ENCODE measurements at places on chromosomes 7 and 10. TPM values are rescaled to one million over a fixed set of nuclear protein-coding genes. Genes with fewer than 3 reads are reported as not detected.

- no peak for DNase-seq
- peaks cover 14% of the 10 kb centered on the region for H3K27me3 ChIP-seq
- peaks cover 23% of the 10 kb centered on the region for H3K4me1 ChIP-seq
- H3K36me3 ChIP-seq = peaks cover 13% of the 10 kb centered on the region
Measured at GRCh38 chr10:15860692-15861201, 440 bp upstream of the MINDY3 start.

DNA sequence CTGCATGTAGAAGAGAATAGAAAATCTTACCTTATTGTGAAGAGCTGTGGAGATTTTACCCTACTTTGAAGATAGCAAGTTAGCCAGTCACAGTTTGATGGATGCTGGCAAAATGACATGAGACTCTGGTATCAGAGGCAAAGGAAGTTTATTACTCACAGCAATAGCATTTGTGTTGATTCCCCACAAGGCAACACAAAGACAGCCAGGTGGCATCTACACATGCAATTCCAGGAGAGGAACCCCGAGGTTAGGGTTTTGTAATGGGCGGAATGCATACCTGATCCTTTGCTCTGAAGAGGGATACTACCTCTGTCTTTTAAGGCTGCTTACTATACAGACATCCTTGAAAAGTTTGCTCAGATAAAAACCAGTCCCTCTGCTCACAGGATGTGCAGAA is 59.5 kb downstream of the AHR start:
- no peak for DNase-seq
- no peaks in the 10 kb centered on the region for H3K4me1 ChIP-seq
- H3K27me3 ChIP-seq = no peaks in the 10 kb centered on the region
- H3K36me3 ChIP-seq = peaks cover 13% of the 10 kb centered on the region
- no peak overlapping the region for H3K27ac ChIP-seq

- no peaks in the 10 kb centered on the region for H3K27me3 ChIP-seq
- H3K4me1 ChIP-seq = no peaks in the 10 kb centered on the region
- peaks cover 14% of the 10 kb centered on the region for H3K36me3 ChIP-seq
- no peak overlapping the region for H3K27ac ChIP-seq
Measured at GRCh38 chr7:94562525-94562924, 52.9 kb downstream of the CASD1 start.

NPTX2 gene
- not detected for total RNA-seq
